Eye (tissue), 1 donor: ENCODE measurements at places on chromosomes 12 and 14.

GRCh38 chr12:111757361-111758119 is 9.2 kb upstream of the ALDH2 start:
- DNase-seq: no peak

- DNase-seq: no peak
Measured at GRCh38 chr14:74896400-74896799, 14.7 kb downstream of the DLST start.

GRCh38 chr12:50988871-50989270 is 36.5 kb downstream of the HIGD1C start:
- DNase-seq: no peak

- no peak for DNase-seq
Measured at GRCh38 chr12:53133722-53134121, 30.4 kb downstream of the SOAT2 start.

- no peak for DNase-seq
Measured at GRCh38 chr12:27787559-27787958, 7.5 kb upstream of the MANSC4 start.

GRCh38 chr12:41474001-41474400 is 285.9 kb downstream of the PDZRN4 start:
- no peak for DNase-seq

DNA sequence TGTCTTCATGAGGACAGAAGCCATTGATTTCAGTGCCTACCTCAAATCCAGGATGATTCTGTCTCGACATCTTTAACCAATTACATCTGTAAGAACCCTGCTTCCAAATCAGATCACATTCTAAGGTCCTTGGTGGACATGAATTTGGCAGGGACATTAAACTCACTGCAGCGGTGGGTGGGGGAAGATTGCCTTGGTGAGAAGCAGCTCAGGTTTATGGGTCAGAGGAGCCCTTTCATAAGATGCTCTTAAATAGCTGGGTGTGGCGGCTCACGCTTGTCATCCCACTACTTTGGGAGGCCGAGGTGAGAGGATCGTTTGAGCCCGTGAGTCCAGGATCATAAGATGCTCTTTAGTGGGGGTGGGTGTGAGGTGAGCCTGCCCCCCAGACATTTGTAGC is 42.9 kb downstream of the ELK3 start:
- DNase-seq: no peak

GRCh38 chr12:76698966-76699365 is 64.9 kb upstream of the ZDHHC17 start:
- DNase-seq: no peak

DNA sequence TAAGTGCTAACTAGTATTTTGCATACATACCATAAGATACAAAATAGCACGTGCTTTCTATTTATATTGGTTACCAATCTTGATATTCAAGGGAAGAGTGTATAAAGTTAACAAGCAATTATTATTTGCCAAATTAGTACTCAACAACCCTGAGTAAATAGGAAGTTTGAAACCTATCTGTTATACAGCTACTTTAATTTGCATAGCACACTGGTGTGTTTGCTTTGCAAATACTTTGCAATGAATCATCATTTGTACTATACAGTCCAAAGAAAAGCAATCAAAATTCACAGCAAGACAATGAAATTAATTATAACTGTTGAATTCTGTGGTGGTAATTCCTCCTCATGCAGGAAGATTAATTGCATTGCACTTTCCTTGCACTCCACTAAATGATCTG is 469.1 kb downstream of the PRKD1 start:
- no peak for DNase-seq

- DNase-seq: peak; percentile 76
Measured at GRCh38 chr12:1776170-1776921, 44.0 kb upstream of the LRTM2 start.

DNA sequence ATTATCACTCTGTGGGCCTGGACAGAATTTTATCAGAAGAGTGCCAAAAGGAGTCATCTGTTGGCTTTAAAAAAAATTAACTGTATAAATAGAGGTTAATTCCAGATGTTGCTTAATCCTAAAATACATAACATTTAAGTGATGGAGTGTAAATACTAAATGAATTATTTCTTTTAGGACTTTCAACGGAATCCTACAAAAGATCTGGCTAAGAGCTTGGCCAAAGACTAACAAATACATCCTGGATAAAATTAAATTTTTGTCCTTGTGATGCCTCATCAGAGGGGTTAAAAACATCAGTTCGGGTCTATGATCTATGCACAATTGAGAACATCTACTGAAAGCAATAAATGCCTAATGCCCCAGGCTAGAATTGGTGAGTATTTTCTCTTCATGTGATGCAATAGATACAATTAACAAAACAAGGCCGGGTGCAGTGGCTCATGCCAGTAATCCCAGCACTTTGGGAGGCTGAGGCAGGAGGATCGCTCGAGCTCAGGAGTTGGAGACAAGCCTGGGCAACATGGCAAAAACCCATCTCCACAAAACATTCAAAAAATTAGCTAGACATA is 49.8 kb upstream of the RAP1B start:
- DNase-seq: no peak

- DNase-seq: no peak
Measured at GRCh38 chr12:31672521-31672920, 13.0 kb downstream of the ETFBKMT start.

DNA sequence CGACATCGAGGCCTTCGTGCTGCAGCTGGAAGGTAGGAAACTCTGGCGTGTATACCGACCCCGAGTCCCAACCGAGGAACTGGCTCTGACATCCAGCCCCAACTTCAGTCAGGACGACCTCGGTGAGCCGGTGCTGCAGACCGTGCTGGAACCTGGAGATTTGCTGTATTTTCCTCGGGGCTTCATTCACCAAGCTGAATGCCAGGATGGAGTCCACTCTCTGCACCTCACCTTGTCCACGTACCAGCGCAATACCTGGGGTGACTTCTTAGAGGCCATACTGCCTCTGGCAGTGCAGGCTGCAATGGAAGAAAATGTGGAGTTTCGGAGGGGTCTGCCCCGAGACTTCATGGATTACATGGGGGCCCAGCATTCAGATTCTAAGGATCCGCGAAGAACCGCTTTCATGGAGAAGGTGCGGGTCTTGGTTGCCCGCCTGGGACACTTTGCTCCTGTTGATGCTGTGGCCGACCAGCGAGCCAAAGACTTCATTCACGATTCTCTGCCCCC is 1.4 kb downstream of the RIOX1 start:
- no peak for DNase-seq

DNA sequence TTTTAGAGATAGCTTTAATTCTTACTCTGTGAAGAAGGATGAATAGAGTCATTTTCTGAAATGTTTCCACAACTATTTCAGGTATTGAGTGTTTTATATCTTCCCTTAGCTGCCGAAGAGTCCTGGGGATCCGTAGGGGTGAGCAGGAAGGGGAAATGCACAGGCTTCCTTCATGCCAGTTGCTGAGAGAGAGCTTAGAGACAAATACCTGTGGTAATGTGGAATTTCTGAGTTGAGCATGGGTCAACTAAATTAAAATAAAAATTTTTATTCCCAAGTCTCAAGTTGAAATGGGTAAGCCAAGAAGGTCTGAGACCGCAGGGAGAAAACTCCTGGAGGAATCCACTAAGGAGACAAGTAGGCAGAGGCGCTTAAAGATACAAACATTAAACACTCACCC is 185.7 kb downstream of the DAD1 start:
- no peak for DNase-seq

DNA sequence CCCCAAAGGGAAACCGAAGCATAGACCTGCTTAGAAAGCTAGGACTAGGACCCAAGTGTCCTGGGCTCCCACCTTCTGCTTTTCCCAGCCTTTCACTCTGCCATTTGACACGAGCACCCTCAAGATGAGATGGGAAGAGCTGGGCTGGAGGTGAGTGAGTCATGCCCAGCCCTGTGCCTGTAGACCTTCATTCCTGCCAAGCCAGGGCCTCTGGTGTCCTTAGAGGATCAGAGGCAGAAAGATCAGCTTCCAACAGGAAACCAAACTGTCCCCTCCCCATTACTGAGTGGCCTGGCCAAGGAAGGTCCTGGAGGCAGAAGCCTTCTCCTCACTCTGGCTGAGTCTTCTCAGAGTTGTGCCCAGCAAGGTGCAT is 3.5 kb downstream of the TMEM63C start:
- DNase-seq: no peak

DNA sequence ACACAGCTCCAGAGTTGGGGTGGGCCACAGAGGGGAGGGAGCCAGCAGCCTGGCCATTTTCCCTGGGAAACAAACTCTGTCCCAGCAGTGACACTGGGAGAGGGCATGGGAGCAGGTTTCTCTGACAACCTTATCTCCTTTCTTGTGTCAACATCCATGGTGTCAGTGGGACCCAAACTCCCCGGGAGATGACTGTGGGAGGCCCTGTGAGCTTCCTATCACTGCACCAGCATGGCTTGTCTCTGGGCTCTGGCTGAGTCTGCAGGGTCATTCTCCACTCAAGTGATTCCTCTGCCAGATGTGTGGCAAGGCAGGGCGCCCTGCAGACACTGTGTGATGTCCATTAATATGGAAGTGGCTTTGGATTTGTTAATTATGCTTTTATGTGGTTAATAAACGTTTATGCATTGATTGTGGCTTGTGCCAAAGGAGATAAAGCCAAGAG is 10.1 kb downstream of the LRTM2 start:
- DNase-seq: no peak

DNA sequence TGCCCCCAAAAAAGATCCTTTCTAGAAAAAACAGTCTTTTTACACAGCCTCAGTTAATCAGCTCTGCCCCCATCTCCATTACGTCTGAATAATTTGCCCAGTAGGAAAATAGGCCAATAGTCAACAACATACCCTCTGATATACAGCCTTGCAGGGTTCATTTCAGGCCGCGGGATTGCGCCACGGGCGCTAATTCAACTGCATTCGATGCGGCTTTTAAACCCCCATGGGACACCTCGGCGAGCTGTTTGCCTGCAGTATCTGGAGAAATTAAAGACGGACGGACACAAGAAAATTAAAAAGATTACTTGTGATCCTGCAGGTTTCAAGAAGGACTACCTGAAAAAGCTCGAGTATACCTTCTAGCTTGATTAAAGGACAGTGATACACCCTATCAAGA is 36.1 kb downstream of the ERP29 start:
- no peak for DNase-seq

DNA sequence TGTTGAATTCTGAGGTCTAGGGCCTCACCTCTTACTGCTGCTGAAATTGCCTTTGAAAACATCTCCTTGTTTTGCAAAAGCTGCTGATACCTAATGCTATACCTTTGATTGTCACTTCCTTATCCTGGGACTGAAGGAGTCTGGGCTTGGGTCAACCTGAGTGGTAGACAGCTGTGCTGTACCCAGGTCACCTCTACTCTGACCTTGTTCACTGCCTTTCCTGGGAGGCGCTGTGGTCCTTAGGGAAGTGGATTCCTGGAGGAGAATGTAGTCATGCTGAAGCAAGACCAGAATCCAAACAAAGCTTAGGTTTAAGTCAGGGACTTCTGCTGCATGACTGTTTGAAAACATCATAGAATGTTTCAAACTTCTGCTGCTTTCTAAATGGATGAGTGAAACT is 191.4 kb downstream of the SNAPC1 start:
- DNase-seq: no peak

GRCh38 chr14:50093496-50093895 is 22.9 kb downstream of the VCPKMT start:
- no peak for DNase-seq

DNA sequence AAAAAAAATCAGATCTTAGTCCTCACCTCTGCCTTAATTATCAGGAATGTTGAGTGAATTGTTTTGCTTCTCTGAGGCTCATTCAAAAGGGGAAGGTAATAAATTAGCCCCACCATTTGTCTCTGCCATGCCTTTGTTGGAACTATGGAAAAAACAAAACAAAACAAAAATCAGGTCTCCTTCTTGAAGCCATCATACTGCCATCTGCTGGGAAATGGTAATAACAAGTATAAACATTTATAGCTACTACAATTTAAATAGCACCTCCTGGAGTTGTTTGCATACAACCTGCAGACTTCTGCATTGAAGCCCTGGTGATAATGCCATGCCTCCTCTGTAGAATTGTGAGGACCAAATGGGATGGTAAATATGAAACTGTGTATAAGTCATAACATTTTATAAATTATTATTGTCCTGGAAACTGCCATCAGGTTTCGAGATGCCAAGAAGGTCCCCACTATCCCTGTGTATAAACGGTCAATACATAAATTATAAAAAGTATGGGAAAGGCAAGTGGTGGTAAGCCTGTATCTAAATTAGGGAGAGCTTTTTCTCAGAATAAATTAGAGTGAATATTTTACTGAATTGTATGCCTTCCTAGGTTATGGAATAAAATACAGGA is 87.2 kb upstream of the FGD4 start:
- peak; percentile 76 for DNase-seq

DNA sequence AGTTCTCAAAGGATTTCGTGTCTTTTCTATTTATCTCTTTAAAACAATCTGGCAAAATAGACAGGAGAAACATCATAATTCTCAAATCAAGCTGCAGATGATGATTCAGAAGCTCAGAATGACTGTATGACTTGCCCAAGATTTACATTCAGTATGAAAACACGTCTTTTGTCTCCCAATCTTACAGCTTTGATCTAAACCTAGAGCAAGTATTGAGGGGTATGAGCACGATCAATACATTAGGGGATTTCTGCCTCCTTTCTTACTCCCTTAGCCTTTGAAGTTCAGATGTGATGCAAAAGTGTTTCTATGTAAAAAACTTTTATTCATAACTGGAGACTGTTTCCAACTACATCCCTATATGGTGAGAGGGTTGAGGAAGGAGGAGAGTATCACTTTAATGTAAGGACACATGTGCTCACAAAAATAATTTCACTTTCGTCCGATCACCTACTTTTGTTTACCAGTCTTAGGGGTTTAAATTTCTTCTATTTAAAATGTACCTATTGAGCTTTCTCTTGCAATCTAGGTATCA is 454.8 kb downstream of the TMTC2 start:
- DNase-seq: no peak

DNA sequence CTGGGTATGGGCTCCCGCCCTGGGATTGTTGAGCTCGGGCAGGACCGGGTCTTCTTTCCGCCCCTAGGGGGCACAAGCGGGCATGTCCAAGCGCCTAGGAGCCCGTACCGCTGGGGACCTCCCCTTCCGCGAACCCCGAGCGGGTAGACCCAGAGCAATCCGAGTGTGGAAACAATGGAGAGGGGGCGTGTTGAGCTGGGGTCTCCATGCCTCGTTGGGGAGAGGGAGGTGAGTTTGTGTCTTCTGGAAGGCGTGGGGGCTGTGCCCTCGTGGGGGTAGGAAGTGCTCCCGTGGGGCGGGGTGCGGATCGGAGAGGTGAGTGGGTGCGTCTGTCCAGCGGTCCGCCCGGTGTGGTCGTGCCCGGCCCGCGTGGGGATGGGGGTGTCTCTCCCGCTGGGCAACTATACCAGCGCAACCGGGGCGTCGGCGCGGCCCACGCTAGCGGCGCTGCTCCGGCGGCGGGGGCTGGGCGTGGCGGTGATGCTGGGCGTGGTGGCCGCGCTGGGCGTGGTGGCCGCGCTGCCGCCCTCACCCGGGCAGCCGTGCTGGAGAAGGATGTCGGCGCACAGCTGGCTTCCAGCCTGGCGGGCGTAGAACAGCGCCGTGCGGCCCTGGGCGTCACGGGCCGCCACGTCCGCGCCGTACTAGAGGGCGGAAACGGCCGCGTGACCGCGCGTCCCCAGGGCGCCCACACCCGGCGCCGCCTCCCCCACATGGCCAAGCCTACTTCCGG is 12.2 kb downstream of the AGAP2 start:
- DNase-seq: peak; percentile 92

- no peak for DNase-seq
Measured at GRCh38 chr14:105860615-105861580, 334.5 kb downstream of the TMEM121 start.

- peak; percentile 77 for DNase-seq
Measured at GRCh38 chr14:84961637-84962036, 568.3 kb upstream of the FLRT2 start.

- no peak for DNase-seq
Measured at GRCh38 chr14:65866448-65866847, 453.9 kb downstream of the FUT8 start.
